Fibroblast of upper back skin (primary cell): ENCODE measurements at places on chromosomes 12 and 14.

DNA sequence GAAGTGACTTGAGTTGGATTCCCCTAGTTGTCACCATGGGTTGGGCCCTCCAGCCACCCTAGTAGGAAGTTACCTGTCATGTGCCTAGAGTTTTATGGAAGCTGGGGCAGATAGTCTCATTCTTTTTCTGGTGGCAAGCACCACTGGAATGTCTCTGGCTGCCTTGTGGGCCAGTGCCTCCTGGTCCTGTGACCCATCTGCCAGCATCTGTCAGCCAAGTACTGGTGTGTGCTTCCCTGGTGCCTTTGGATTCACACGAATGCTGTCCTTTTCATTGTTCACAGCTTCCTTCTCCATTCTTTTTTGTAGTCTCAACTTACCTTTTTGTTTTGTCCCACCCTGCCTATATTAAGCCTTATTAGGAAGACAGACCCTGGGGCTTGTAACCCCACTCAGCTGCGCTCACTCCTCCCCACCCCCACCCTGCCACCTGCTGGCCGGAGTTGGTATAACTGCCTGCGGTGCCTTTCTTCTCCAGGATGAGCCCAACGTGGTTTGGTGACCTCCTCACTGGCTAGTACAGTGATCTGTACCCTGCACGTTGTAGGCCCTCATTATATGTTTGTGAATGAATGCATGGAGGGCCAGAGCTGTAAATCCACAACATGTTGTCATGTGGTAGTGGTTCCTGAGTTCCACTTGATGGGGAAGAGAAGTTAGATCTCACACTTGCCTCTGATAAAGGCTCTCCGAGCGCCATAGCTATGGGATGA is 125.7 kb downstream of the TSPAN9 start:
- DNase-seq: peak; percentile 34

- peak; percentile 87 for DNase-seq
These were observed 44.5 kb upstream of the EEA1 start for GRCh38 chr12:92973614-92974013.

- DNase-seq: no peak
These were observed 192.4 kb upstream of the PRMT8 start for GRCh38 chr12:3298603-3299002.

GRCh38 chr12:27553941-27554340 is 29.9 kb downstream of the PPFIBP1 start:
- no peak for DNase-seq

DNA sequence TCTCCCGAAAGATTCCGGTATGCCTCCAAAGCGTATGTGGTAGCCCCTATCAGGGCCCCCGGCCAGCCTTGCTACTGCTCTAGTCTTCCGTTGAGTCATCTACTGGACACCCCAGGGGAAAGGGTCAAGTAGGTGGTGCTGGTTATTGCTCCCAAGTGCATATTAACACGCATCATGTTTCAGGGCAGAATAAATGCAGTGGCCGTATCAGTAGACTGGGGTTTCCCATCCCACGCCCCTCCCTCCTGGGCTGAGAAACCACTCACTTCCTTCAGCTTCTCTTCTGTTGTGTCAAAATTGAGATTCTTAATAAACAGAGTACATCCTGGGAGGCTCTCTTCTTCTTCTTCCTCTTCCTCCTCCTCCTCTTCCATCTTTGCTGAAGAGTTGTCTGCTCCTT is 39.3 kb downstream of the RBM19 start:
- DNase-seq: no peak

DNA sequence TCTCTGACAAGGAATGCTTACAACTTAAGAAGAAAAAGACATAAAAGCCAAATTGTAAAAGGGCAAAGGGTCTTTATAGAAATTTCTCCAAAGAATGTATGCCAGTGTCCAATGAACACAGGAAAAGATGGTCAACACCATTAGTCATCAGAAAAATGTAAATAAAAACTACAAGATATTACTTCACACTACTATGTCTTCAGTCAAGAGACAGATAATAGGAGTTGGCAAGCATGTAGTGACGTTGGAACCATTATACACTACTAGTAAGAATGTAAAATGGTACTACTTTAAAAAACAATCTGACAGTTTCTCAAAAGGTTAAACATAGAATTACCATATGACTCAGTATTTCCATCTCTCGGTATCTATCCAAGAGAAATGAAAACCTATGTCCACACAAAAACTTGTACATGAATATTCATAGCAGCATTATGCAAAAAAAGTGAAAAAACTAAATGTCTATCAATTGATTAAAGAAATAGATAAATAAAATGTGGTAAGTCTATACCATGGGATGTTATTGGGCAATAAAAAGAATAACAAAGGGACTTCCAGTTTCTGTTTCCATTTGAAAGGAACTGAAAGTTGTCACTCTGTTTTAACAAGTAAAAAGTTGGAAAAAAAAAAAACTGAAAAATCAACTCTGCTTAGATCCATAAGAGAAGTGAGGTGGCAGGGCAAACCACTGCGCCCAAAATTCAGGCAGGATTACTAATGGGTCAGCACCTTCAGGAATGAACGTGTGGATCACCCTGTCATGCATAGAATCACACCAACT is 69.8 kb downstream of the ALG10B start:
- DNase-seq: no peak

GRCh38 chr14:84237881-84238280 is 1292.1 kb upstream of the FLRT2 start:
- no peak for DNase-seq

GRCh38 chr12:119693511-119693910 is 25.6 kb downstream of the PRKAB1 start:
- no peak for DNase-seq

DNA sequence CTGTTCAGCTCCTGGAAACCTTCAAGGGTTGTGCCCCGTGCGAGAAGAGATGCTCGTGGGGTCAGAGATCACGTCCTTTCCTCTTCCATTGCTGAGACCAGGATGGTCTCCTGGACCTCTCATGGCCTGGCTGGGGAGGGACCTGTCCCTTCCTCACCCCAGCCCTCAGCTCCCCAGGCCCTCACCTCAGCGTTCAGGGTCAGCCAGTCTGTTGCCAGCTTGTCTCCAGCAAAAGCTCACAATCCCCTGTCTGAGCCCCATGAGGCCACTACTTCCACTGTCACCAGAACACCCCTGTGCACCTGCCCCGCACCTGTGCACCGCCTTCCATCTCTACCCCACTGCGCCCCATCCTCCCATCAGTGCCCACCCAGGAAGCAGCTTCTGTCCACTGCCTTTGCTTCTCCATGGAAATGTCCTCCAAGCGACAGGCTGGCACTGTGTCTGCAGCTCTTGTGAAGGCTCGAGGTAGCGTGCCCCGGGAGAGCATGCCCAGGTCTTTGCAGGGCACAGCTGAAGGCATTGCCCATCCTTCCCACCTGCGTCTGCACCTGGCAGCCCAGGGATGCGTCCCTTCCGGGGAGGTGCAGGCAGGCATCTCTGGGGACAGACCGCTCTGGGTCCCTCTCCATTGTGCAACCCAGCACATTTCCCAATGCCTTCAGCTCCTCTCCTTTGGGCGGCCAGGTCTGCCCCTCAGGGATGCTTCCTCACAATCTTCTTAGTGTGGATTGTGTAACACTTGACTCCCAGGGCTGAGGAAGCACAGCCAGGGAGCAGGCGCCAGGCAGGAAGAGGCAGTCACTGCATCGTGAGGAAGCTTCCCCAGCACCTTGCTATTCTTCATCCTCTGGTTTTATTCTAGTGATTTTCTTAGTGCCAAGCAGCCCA is 179.6 kb downstream of the ADGRD1 start:
- no peak for DNase-seq

GRCh38 chr12:96020314-96021003 is 14.9 kb downstream of the LTA4H start:
- no peak for DNase-seq

GRCh38 chr14:72450473-72451044 is 443.3 kb downstream of the DPF3 start:
- no peak for DNase-seq

DNA sequence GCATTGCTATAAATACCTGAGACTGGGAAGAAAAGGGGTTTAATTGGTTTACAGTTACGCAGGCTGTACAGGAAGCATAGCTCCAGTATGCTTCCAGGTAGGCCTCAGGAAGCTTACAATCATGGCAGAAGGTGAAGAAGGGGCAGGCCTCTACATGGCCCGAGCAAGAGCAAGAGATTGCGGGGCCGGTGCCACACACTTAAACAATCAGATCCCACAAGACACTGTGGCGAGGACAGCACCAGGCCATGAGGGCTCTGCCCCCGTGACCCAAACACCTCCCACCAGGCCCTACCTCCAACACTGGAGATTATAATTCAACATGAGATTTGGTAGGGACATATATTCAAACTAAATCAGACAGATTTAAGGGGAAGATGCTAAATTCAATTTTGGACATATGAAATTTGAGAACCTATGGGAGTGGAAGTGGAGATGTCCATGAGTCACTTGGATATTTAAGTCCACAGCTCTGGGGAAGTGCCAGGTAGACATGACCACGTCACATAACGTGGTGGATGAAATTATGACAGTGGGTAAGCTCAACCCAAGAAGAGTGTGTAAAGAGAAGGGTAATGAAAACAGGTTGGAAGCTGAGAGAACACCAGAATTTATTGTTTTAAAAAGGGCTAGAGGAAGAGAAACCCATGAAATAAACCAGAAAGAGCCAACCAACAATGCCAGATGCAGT is 1.5 kb upstream of the LTA4H start:
- peak; percentile 56 for DNase-seq

- peak; percentile 79 for DNase-seq
These were observed 50.2 kb downstream of the TTLL5 start for GRCh38 chr14:75711105-75711795.

GRCh38 chr12:109760930-109761921 is 47.6 kb downstream of the FAM222A start:
- no peak for DNase-seq
